Uterus (tissue), 4 donors: ENCODE measurements at places on chromosomes 3 and 15. TPM values are rescaled to one million over a fixed set of nuclear protein-coding genes. Genes with fewer than 3 reads are reported as not detected.
A peak's percentile ranks its signal among the peaks of the same experiment; 100 is the strongest.

MASP1 gene
- total RNA-seq: 121 TPM

RCN2 gene
- total RNA-seq: 41.9 TPM

FOXB1 gene
- not detected for total RNA-seq

WDR93 gene
- total RNA-seq: not detected

TMCO5A gene
- not detected for total RNA-seq

ZNF660 gene
- 13.4 TPM for total RNA-seq

GOLGA8O gene
- 1.5 TPM for total RNA-seq

STX19 gene
- not detected for total RNA-seq

HAUS2 gene
- 6.4 TPM for total RNA-seq

PTX3 gene
- total RNA-seq: not detected

NEK10 gene
- under 0.01 TPM for total RNA-seq

- no peak for DNase-seq
Measured at GRCh38 chr3:116444819-116445310, 422 bp downstream of the LSAMP start.

- DNase-seq: no peak
Measured at GRCh38 chr3:107450254-107450893, 72.4 kb upstream of the BBX start.

GRCh38 chr3:62241279-62241678 is 132.1 kb downstream of the FEZF2 start:
- DNase-seq: no peak

- no peak for DNase-seq
Measured at GRCh38 chr3:123672429-123673146, 87.7 kb upstream of the HACD2 start.

- no peak for DNase-seq
Measured at GRCh38 chr3:171443211-171443957, 16.8 kb downstream of the TNIK start.

- DNase-seq: no peak
Measured at GRCh38 chr3:184914628-184915027, 102.7 kb downstream of the VPS8 start.

DNA sequence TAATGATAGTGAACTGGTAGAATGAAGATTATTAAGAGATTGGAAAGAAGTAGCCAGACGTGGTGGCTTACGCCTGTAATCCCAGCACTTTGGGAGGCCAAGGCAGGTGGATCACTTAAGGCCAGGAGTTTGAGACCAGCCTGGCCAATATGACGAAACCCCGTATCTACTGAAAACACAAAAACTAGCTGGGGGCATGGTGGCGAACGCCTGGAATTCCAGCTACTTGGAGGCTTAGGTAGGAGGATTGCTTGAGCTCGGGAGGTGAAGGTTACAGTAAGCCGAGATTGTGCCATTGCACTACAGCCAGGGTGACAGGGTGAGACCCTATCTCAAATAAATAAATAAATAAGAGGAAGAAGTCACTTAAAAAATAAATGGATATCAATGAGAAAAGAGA is 14.0 kb downstream of the USP8 start:
- no peak for DNase-seq

DNA sequence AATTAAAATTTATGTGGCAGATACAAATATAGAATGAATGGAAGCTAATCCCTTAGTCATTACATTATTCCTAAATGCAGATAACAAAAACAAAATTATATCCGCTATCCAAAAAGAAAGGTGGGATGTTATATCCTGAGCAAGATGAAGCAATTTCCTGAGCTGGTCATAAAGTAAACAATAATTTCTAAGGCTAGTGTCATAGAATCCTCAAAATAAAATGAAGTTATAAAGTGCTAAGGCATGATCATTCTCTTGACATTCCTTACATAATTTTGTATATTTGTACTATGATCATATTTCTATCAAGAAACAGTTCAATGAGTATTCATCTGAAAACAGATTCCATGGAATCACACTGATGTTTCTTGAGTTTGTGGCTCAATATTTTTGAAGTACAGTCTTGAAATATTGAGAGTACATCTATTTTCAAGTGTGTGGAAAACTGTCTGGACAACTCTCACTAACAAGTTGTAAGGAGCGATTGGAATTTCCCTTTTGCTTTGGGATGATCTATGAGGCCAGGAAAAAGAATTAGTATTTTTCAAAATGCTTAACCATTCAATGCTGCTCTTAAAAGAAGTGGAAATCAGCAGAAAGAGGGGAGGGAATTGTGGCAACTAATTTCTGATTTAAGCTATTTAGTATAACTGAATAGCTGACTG is 92.4 kb downstream of the ABI3BP start:
- no peak for DNase-seq

DNA sequence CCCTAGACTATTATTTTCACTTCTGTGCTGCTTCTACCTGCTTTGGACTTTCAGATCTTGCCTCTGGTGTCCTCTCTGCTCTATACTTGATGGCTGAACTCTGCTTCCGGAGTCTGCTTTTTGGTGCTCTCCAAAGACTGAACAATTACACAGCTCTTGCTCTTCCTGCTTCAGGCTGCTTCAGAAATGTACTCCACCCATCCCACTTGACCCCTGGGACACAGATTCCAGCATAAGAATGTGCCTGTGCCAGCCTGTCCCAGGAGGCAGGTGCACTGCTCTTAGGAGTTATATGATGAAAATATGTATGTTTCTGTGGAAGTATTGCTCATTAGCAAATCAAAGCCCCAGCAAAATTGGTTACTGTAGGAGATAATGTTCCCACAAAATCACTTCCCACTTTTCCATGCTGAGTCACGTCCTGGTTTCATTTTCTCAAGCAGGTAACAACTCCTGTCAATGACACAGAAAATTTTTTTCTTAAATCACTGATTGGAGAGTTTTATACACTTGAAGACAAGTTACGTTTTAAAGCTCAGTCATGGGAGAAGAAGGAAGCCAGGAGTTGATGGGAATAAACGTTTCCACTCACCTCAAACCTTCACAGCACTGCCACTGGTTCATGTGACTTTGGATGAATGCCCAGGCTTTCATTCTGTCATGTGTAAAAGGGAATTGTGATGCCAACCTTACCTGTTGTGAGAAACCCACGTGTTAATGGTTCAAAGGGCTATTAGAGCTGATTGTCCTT is 239.4 kb upstream of the ZPLD1 start:
- DNase-seq: no peak

GRCh38 chr3:114756506-114757279 is 390.4 kb downstream of the ZBTB20 start:
- no peak for DNase-seq

GRCh38 chr3:120652896-120653545 is 29.0 kb downstream of the HGD start:
- no peak for DNase-seq

DNA sequence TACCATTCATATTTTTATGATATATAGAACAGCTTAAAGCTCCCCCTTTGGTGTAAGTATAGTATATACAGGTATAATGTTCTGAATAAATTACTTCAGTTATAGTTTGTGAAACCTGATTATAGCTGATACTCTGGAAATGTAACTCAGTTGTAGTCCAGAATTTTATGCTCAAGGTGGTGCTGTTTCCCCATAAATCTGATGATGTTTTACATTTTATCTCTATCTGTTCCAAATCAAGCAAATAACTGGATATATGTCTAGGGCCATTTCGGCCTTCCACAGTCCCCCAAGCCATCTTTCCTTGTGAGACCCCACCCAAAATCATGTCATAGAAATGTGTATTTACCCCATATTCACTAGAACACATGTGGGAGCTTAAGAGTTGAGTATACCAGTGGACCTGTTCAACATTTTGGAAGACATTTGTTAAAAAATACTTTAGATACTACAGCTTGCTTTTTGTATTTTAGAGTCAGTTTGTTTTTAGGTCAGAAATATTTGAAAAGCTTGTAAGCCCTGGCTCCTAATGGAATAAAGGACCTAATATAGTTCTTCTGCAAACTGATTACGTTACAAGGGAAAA is 107.1 kb downstream of the ATG7 start:
- DNase-seq: no peak

DNA sequence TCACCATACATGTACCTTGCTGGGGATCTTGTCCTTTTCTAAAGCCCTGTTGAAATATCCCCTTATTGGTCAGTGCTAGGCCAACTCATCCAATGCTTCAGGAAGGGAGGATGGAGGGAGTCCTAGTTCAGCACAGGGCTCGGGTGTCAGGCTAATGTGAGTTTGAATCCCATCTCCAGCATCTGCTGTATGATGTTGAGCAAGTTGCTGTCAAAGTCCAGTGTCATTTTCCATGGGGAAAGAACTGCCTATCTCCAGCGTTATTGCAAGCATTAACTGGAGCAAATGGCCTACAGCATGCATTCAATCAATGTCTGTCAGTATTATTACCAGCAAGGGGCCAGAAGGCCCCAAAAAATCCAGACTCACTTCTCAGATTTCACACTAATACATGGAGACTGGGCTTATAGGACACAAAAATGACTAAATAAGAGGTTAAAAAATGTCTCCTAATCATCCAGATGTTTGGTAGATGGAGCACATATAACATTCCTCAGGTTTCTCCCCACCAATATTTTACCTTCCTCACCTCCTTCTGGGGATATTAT is 40.8 kb downstream of the SRGAP3 start:
- no peak for DNase-seq

GRCh38 chr3:178900029-178900646 is 171.5 kb downstream of the ZMAT3 start:
- DNase-seq: no peak

DNA sequence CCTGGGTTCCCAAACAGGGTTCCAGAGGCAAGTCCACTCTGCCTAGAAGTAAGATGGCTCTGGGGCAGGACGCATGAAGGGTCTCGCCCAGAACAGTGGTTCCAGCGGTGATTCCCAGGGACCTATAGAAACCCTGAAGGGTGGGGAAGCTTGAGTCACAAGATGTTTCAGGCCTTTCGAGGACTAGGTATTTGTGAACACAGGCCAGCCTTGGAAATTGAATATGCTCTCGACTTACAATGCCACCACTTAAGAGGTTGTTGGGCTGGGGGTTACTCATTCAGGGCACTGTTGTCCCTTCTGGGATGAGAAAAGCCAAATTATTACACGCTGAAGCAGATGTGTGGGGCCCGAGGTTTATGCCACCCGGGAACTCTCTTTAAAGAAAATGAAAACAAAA is 152.0 kb downstream of the TJP1 start:
- DNase-seq: no peak

DNA sequence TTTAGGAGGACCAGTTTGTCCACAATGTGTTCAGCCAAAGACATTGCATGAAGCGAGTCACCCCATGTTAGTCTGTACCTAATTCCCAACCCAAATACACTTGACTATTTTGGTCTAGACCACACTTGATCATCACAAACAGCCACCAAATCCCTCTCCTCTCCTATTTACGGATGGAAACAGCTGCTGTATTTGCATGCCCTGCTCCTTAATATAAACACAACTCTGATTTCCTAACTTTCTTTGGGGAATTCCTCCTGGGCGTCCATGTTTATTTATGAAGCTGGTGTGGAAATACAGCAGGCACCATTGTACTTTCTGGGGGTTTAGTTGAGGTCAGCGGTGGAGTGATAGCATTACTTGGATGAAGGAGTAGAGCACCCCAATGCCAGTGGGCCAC is 235.2 kb downstream of the TLE3 start:
- DNase-seq: no peak

- no peak for DNase-seq
Measured at GRCh38 chr3:194573680-194574437, 59.4 kb downstream of the TMEM44 start.

DNA sequence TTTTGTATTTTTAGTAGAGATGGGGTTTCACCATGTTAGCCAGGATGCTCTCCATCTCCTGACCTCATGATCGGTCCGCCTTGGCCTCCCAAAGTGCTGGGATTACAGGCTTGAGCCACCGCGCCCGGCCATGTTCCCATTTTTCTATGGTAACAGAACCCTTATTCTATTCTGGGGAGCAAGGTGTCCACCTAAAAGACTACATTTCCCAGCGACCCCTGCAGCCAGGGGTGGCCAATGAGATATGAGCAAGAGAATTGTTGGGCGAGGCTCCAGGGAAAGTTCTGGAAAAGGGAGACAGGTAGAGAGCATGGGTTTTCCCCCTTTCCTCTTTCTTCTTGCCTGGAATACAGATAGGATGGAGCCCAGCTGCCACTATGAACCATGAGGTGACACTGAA is 96.9 kb downstream of the LINGO1 start:
- DNase-seq: no peak

DNA sequence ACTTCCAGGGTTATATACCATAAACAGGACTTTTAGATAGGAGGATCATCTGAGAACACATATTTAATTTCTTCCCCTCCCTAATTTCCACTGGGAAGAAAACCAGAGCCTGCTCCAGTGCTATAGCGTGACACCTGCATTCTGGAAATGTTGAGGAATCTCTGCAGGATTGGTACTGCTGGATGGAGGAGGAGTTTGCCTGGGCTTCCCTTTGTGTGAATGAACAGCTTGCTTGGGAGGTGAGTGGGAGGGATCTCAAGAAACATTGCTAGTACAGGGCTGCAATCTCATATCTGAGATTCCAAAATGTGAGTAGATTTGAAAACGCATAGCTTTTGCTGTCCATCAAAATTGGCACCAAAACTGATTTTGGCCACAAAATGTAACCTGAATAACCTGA is 295.9 kb upstream of the RGMA start:
- no peak for DNase-seq

- no peak for DNase-seq
Measured at GRCh38 chr15:63849906-63850305, 16.2 kb upstream of the HERC1 start.

DNA sequence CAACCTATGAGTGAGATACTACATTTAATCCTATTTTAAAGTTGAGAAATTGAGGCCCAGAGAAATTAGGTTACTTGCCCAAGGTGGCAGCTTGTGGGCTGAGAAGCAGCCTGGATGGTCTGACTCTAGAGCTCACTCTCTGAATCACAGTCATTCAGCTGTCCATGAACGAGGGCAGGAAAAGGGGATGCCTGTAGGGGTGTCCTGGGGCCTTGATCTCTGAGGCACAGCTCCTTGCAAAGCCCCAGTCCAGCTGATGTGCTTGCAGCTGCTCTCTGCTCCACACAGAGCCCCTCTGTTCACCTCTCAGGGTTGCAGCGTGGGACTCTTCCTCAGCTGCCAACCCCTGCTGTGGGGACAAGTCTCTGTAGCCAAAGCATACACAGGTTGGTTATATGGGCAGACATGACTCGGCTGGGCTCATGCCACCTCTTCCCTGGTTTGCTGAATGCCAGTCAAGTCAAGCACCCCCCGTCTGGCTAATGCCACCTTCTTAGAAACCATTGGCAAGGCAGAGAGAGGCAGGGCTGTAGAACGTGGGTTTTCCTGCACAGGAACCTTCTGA is 56.8 kb downstream of the GASK1A start:
- DNase-seq: no peak

DNA sequence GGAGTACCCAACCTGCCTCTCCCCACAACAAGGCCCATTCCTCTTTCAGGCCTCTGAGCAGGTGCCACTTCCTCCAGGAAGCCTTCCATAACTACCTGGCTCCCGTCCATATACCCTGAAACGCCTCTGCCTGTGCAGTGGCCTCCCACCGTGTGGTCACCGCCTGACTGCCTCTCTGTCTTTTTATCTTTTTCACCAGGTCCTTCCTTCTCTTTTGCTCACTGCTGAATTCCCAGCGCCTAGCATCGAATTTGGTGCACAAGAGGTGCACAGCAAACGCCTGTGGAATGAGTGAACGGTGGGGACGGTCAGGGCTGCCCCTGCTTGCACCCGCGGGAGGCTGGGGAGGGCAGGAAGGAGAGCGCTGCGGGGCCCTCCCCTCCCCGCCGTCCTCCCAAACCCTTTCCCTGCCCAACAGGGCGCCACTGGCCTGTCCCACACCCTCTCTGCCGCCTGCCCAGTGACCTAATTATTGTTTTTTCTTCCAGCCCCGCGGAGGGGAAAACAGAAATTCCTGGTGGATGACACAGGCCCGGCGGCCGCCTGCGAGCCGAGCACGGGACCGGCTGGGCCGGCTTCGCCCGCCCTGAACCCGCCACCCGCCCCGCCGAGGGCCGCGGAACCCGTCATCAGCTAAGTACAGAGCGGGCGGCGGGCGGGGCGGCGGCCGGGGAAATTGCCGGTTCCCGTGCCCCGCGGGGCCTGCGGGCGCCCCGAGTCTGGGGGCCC is 140.1 kb downstream of the SMAD6 start:
- DNase-seq: peak; percentile 90
